CD8-positive, alpha-beta memory T cell (primary cell): ENCODE measurements at places on chromosomes 6 and 20. TPM values are rescaled to one million over a fixed set of nuclear protein-coding genes. Genes with fewer than 3 reads are reported as not detected.

BPIFB2 gene
- total RNA-seq = not detected

PTCHD4 gene
- total RNA-seq = not detected

SOX18 gene
- not detected for total RNA-seq

ASIP gene
- not detected for total RNA-seq

DPPA5 gene
- total RNA-seq = not detected

HLA-DPB1 gene
- 25.1 TPM for total RNA-seq

MROH8 gene
- 1.6 TPM for total RNA-seq

ECT2L gene
- not detected for total RNA-seq

FAM209B gene
- total RNA-seq = 0.46 TPM

COL19A1 gene
- total RNA-seq = 0.33 TPM

RGS17 gene
- 0.02 TPM for total RNA-seq

SEMG1 gene
- not detected for total RNA-seq

IL17F gene
- 2.3 TPM for total RNA-seq

UNC93A gene
- total RNA-seq = not detected

MOG gene
- total RNA-seq = not detected

SPTLC3 gene
- total RNA-seq = not detected

CCDC170 gene
- total RNA-seq = not detected

C20orf96 gene
- 3.7 TPM for total RNA-seq

RAB44 gene
- total RNA-seq = not detected

DLL1 gene
- total RNA-seq = 0.86 TPM

HLA-DQB1 gene
- total RNA-seq = 22.7 TPM

APOM gene
- total RNA-seq = 3.3 TPM

TXNDC5 gene
- total RNA-seq = 77.9 TPM

STMND1 gene
- total RNA-seq = not detected

GPX6 gene
- total RNA-seq = not detected
